Inflammatory macrophage treated with lipopolysaccharide for 4 hours (primary cell): ENCODE measurements at places on chromosomes 11 and 22.

DNA sequence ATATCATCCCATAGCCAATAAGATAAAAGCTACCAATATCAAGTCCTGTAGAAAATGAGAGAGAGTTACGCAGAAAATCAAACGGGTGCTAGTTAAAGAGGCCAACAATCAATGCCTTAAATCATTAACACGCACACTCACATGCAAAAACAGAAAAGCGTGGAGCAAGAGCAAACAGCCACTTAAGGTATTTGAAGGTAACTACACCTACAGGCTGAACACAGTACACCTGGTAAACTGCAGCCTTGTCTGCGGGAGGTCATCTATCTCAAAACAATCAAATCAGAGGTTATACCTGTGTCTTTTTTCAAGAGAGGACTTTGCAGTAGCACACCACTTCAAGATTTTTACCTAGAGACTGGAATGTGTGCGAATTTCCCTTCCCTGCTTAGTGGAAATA is 23.6 kb downstream of the SLC35F2 start:
- no peak for DNase-seq

GRCh38 chr11:69646493-69647389 is 5.8 kb downstream of the CCND1 start:
- DNase-seq, result no peak

DNA sequence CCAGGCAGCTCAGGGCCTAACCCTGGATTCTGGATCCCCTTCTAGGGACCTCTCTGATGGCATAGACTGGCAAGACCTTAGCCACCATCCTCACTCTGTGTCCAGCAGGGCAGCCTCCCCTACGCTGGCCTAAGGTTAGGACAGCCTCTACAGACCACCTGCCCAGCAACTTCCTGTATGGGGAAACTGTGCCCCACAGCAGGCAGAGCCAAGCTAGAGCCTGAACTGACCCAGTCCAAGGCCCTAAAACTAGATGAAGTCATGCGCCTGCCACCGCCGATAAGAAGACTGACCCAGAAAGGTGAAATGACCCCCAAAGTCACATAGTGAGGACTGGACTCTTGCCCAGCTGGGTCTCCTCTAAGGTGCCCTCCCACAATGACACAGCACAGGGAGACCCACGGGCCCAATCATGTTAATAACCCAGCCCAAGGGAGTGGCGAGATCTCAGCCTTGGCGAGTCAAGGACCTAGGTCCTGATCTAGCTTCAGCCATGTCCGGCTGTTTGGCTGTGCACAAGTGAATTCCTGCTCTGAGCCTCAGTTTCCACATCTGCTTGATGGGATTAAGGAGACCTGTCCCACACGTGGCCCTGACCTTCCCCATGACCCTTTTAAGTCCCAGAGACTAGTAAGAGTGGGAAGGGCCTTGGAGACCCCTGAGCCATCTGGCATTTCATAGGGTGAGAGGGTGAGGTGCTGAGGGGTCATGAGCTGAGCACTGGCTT is 17.6 kb downstream of the STARD10 start:
- DNase-seq, result no peak

DNA sequence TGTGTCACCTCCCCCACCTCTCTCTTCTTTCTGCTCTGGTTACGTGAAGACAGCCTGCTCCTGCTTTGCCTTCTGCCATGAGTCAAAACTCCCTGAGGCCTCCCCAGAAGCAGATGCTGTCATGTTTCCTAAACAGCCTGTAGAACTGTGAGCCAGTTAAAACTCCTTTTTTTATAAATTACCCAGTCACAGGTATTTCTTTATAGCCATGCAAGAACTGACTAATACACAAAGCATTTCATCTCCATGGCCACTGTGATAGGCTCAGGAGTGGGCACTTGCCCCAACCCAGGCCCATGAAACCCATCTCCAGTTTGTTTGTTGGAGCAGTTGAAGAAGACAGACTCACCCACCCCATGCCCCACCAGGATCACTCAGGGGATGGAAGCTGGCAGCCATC is 253.3 kb upstream of the ISX start:
- no peak for DNase-seq

DNA sequence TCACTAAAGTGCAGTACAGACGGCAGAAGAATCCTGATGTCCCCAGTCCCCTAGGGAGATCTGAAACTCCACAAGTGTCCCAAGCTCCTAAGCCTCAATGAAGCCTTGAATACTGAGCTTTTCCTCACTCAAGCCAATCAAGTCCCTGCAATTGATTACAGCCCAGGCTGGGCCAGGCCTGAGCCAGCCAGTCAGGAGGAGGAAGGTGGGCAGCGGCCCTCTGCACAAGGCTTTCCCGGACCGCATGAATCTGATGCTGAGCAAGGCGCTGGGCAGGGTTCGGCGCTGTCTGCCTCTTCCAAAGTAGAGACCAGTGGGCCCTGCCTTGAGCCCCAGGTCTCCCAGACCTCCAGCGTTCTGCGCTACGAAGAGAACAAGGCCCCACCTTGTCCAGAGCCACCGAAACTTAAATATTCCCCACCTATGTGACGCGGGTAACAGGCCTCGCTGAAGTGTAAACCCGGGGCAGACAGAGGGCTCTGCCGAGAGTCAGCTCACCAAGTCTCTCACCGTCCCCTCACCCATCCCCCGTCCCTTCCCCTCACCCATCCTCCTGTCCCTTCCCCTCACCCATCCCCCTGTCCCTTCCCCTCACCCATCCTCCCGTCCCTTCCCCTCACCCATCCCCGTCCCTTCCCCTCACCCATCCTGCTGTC is 63.2 kb downstream of the SCUBE1 start:
- no peak for DNase-seq

DNA sequence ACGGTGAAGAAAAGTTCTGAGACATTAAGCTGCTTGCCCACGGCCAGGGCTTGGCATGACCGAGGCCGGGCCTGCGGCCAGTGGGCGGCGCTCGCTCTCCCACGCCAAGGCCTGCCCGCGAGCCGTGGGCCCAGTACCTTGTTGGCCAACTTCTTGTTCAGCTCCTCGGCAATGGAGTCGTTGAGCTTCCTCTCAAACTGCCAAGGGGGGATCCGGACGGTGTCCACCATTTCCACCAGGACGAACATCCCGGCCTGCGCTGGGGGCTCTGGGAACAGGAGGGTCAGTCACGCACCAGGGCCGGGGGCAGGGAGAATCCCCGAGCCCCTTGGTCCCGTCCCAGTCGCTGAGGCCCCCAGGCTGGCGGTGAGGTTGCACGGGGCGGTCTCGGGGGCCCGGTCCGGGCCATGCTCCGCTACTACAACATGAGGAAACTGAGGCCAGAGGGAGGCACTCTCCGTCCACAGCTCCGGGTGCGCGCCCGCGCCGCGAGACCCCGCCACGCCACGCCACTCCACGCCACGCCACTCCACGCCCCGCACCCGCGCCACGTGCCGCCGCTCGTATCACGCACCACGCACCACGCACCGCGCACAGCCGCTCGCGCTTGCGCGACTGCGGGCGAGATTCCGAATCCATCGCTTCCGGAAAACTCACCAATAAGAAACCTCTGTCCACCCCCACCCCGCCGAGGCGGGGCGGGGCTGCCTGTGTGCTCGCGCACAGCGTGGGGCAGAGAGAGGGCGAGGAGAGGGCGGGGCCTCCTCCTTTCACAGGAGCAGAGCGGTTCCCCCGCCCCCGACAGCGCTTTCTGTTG is at the start of gene POLR3H:
TSS of gene POLR3H (minus strand) at position 617 of the 817 bp plus-strand sequence. CDS start at position 248, 369 bp downstream.
- peak; percentile 99 for DNase-seq

GRCh38 chr11:95059046-95059445 is 7.7 kb upstream of the SRSF8 start:
- no peak for DNase-seq

GRCh38 chr11:5229356-5229755 is 2.5 kb upstream of the HBB start:
- DNase-seq, result no peak

- DNase-seq, result no peak
Measured at GRCh38 chr11:133660202-133660568, 127.9 kb upstream of the OPCML start.

DNA sequence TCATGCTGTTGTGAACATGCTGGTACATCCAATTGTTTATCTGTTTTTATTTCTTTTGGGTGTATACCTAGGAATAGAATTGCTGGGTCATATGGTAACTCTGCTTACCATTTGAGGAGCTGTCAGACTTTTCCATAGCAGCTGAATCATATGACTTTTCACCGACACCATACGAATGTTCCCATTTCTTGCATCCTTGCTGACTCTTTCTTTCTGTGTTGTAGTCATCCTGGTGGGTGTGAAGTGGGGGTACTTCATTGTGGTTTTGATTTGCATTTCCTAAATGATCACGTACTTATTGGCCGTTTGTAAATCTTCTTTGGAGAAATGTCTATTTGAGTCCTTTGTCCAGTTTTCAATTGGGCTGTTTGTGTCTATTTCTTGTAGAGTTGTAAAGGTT is 26.5 kb downstream of the ATXN10 start:
- peak; percentile 51 for DNase-seq

DNA sequence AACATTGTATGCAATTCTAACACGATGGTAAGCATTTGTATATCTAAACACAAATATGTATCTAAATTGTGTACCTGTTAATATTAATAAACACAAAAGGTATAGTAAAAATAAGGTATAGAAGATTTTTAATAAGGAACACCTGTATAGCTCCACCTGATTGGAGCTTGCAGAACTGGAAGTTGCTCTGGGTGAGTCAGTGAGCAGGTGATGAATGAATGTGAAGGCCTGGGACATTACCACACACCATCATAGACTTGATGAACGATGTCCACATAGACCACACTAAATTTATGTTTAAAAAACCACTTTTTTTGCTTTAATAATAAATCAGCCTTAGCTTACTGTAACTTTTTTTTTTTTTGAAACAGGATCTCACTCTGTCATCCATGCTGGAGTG is 97.6 kb upstream of the CLMP start:
- no peak for DNase-seq

- DNase-seq, result no peak
Measured at GRCh38 chr11:80104191-80104590, 663.4 kb upstream of the TENM4 start.

GRCh38 chr11:76791861-76792260 is 8.7 kb downstream of the TSKU start:
- peak; percentile 67 for DNase-seq

- DNase-seq, result peak; percentile 75
Measured at GRCh38 chr11:130054966-130055365, 14.7 kb upstream of the APLP2 start.

DNA sequence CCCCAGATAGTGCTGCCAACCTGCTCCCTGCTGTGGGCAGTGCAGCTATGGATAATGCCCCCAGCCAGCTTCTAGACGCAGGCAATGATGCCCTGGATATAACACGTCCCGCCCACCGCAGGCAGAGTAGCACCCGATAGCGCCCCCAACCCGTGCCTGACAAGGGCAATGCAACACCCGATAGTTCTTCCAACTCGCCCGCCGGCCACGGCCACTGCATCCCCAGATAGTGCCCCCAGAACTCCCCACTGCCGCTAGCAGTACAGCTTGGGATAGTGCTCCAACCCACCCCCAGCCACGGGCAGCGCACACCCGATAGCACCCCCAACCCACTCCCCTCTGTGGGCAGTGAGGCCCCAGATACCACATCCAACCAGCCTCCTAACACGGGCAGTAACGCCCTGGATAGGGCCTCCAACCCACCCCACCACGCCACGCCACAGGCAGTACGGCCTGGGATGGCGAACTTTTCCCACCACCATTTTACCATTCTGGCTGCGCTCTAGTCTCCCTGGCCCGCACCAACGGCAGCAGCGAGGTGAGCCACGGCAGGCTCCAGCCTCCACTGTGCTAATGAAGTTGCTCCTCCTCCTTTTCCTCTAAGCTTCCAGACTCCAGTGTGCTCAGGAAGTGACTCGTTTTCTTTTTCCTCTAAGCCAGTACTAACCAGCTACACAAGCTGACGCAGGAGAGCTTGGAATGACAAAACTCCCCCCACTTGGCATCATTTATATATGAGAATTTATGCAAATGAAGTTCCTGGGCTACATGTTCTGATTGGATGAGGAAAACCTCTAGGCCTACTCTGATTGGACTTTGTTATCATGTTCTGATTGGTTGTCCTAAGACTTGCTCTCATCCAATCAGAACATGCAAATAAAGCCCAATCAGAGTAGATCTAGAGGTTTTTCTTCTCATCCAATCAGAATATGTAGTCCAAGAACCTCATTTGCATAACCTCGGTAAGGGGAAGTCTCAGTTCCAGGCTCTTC is 3.0 kb upstream of the RFPL3 start:
- DNase-seq, result peak; percentile 5
